Heart left ventricle (tissue), 16 donors: ENCODE measurements at places on chromosomes 7 and 10.

GRCh38 chr7:55365205-55365674 is at the start of gene LANCL2:
LANCL2 (plus strand) TSS chr7:55365337; CDS start chr7:55366026, 689 bp downstream.
- no peak for DNase-seq

- no peak for DNase-seq
Measured at GRCh38 chr7:38222481-38223096, 44.5 kb downstream of the STARD3NL start.

GRCh38 chr7:2450198-2451107 is 25.7 kb downstream of the GRIFIN start:
- no peak for DNase-seq

- no peak for DNase-seq
Measured at GRCh38 chr10:14185316-14186045, 145.2 kb downstream of the FRMD4A start.

- DNase-seq, result no peak
Measured at GRCh38 chr10:100912013-100912604, 654 bp upstream of the SLF2 start.

DNA sequence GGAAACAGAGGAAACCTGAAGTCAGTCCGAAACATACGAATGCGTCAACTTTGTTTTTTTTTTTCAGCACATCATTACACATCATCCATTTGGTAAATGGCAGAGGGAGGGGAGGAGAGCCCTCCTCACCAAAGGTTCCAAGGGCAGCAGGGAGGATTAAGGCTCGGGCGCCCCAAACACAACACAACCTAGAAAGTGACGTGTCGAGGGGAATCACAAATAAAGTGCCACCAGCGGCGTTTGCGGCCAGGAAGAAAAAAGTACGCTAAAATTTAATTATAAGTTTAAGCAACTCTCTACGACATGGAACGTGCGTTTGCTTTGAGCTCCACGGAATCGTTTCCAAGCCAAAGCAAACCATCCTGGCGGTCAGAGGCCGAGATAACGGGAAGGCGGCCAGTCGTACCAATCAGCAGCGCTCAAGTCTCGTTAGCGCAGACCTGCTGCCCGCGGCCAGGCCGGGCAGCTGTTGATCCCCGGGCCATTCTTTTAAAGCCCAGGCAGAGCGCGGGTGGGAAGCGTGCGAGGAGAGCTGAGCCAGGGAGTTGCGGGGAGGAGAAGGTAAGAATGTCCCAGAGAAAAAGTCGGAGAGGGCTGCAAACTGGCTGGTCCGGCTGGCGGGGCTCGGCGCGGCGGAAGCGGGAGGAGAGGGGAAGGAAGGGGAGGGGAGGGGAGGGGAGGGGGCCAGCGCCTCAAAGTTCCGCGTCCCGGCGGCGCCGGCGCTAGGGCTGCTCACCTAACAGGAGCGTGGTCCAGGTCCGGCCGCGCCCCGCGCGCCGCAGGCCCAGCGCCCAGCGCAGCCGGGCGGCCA is 719 bp downstream of the DPY19L1 start:
- DNase-seq, result peak; percentile 85

DNA sequence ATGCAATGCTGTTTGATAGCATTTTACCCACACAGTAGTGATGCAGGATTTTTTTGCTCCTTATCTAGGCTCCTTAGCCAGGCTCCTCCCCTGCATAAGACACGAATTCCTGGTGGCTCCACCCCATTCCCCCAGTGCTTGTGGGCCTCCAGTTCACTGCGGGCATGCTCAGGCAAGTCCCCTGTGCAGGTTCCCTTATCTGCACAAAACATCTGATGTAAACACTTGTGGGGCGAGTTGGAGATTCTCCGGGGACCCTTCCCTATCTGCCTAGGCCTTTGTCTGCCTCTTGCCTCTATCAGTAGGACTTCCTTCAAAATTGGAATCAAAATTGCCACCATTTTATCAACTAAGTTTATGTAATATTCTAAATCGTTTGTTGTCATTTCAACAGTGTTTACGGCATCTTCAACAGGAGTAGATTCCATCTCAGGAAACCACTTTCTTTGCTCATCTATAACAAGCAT is 5.4 kb upstream of the STK17A start:
- DNase-seq, result no peak

GRCh38 chr7:96297876-96298275 is 24.0 kb downstream of the SLC25A13 start:
- DNase-seq, result no peak

- no peak for DNase-seq
Measured at GRCh38 chr7:108584211-108584610, 14.5 kb downstream of the DNAJB9 start.

- peak; percentile 21 for DNase-seq
Measured at GRCh38 chr7:2006231-2006771, 226.4 kb downstream of the MAD1L1 start.

DNA sequence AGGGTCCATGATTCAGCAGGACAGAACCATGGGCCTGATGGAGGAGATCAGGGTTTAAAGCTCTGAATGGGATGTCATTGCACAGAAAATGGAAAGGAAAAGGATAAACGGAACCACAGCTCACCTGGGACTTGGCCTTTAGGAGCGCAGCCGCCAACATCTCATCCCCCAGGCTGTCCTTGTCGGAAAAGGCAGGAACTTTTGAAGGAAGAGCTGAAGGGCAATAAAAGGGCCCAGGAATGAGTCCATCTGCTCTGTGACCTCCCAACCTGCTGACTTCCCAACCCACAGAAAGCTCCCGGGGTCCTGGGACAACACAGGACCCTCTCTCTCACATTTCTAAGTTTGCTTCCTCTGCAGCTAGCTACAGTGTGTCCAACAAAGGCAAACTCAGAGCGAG is 6.1 kb downstream of the ZNF3 start:
- DNase-seq, result no peak

- DNase-seq, result no peak
Measured at GRCh38 chr7:152072421-152072820, 46.9 kb downstream of the GALNT11 start.

DNA sequence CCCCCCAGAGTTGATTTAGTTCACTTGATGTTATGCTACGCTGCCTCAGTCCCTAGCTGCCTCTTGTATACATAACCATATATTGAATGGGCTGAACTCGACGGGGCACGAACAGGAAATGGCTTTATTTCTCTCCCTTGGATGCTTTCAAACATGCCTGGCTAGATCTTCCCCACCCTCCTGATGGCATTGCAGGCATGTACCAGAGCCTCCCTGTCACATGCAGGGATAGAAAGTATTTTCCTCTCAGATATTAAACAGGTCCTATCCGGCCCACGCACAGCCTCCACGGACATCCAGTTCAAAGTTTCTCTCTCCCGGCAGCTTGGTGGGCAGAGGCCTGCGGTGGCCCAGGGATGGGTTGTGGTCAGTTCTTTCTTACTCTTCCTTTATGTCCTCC is 422.1 kb downstream of the RPS24 start:
- DNase-seq, result no peak

DNA sequence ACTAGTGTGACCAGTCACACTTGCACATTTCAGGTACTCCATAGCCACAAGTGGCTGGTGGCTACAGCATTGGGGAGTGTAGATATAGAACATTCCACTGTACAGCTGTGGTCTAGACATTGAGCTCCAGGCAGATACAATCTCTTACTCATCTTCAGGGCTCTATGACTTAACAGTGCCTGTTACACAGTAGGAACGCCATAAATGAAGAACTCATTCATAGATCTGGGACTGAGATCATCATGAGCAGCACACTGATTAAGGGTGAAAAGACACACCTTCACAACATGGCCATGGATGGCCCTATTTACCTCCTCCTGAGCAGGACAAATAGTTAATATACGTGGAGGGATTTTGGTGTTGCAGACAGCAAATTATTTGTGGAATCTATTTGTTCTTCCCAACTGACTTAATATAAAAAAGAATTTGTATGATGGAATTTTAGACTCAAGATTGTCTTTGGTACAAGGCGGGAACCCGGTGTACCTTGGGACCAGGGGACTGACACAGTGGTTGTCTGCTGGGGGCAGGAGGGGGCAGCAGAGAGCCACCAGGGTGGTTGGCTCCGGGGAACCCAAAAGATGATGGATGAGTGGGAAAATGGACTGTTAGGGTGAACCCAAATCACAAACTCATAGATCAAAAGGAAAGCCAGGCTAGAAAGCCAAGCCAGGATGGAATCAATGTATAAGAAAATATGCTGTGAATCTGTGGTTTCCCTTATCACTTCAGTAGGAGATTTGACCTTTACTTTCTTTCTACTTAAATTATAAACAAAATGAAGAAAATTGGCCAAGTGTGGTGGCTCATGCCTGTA is 24.3 kb upstream of the CPA2 start:
- peak; percentile 44 for DNase-seq

DNA sequence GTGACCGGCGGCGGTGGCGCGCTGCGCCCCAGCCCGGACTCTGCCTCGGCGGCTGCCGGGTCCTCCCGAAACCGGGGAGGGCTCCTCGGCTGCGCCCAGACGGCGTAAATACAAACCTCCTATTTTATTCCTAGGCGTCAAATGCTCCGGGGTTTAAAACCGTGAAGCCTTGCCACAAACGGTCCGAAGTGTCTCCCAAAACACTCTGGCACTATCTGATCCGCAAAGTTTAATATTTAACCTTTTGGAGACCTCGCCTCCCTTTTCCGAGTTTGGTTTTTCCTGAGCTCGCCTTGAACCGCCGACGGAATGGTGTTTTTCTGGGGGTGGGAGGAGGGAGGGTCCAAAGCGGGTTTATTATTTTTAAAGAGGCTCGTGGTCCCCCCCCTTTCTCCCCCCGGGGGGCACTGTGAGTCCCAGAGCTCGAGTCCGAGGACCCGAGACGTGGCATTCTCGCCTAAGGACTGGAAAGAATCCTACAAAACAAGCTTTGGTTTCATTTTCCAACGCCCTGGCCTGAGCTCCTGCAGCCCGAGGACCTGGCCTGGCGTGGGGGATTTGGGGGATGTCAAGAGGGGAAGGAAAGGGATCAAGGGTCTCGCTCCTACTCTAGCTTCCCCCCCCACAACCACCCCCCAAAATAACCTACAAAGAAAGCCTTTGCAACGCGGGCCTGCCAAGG is 1.8 kb downstream of the TNRC18 start:
- DNase-seq, result peak; percentile 61

DNA sequence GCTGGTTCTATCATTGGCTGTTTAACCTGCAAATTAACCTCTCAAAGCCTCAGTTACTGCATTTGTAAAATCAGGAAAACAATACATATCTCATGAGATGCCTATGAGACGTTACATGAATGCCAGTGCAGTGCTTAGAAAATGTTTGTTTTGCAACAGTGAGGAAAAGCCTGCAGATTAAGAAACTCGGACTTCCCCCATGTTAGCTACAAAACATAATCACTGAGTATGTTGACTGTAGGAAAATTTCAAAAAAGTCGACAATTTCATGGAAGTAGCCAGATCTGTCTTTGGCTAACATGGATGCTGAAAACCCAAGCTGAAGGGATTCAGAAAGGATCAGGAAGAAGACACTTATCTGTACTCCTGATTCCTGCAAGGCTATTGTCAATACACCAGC is 121.4 kb downstream of the TRIL start:
- DNase-seq, result no peak

GRCh38 chr10:21145751-21146435 is 248.8 kb upstream of the NEBL start:
- no peak for DNase-seq

DNA sequence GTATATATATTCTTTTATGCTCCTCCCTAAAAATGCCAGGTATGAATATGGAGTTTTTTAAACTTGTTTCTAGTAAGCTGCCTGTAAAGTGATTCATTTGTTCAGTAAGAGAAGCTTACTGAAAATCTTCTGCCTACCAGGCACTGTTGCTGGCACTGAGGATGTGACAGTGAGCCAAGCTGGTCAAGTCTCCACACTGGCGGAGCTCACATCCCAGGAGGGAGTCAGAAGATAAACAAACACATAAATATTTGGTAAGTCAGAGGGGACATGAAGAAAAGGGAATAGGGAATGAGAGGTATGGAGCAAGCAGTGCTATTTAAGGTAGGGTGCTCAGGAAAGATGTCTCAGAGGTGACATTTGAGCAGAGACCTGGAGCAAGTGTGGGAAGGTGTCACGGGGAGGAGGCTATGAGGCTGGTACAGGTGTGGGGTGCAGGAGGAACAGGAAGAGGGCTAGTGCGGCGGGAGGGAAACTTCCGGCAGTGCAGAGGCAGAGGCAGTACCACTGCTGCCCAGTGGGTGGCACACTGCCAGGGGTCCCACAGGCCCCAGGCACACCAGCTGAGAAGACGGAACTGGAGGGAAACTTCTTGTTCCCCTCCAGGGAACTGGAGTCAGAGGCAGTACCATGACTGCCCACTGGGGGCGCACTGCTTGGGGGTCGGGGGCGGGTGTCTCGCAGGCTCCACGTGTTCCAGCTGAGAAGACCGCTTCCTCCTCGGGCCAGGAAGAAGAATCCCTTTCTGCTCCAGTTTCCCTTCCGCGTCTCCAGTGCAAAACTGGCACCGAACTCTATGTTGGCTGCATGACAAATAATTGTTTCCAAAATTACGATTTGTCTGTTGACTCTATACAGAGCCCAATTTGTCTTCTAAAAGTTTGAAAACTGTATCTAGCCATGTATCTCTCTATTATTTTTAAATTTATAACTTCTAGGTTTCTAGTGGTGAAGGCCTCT is 161.0 kb downstream of the TEX36 start:
- DNase-seq, result no peak

- no peak for DNase-seq
Measured at GRCh38 chr10:13327534-13327933, 20.6 kb downstream of the SEPHS1 start.

GRCh38 chr7:40733578-40733977 is 598.8 kb downstream of the SUGCT start:
- no peak for DNase-seq

- DNase-seq, result peak; percentile 64
Measured at GRCh38 chr7:1974290-1975101, 258.2 kb downstream of the MAD1L1 start.

DNA sequence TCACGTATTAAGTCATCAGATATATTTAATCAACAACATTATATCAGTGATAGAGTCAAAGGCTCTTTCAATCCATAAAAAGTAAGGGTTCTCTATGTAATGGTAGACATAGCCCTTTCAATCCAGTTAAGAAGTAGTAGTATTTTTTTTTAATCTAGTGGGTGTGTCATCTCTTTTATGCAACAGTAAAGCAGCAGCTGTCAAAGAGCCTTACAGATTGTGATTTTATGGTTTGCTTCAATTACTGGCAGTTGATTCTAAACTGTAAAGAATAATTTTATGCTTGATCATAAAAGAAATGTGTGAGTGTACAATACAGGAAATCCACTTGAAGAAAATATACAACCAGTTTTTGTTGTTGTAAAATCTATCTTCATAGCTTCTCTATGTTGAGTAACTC is 902.6 kb upstream of the MBL2 start:
- DNase-seq, result no peak

DNA sequence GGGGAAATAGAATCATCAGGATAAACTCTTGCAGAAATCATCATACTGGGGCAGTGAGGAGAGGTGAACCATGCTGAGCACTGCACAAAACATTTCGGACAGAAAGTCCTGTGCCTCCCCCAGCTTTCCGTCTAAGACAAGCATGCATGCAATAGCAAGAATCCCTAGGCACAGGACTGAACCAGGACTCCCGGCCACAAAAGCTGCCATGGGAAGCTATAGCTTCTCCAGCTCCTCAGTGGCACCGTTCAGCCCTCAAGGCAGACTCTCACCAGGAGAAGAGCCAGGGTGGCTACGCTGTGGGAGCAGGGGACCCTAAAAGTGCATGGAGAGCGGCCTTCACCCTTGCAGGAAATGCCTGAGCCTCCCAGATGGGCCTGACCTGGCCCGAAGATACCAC is 70.8 kb downstream of the ASB13 start:
- DNase-seq, result no peak

GRCh38 chr10:99695761-99696160 is 36.2 kb downstream of the COX15 start:
- DNase-seq, result no peak

- DNase-seq, result no peak
Measured at GRCh38 chr7:44372560-44373417, 47.4 kb upstream of the CAMK2B start.
